Stimulated activated CD8-positive, alpha-beta memory T cell treated with anti-CD3 and anti-CD28 coated beads, Interleukin-4, amount 100 ng/mL, for 48 hours (primary cell): ENCODE measurements at places on chromosomes 11 and 22.

DNA sequence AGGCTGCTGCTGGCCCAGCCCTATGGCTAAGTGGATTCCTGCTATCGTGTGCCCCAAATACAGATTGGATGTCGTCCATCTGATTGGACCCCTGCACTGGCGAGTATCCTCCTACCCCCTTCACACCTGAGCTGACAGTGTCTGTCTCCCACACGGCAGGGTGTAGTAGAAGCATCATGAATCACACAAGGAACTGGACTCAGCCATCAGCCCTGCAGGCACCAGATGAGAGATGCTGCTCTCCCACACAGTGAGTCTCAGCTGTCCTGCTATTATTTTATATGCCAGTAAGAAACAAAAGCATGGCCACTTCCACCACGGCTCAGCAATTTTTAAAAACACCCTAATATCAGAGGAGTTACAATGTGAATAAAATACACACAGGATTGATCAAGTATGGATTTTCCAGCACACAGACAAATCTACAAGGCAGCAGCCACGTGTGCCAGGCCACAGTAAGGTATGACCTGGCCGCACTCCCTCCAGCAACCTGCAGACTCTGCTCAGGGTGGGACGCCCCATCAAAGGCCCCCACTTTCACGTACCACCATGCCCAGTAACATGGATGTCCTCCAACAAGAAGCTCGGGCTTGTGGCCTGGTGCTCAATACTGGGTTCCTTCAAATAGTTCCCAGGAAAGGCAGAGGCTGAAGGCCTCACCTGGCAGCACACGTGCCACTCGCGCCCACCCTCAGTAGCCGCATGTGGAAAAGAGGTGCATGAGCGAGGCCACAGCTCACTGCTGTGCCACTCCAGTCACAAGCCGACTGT, 16.4 kb upstream of the SLC25A1 start:
- no peak for DNase-seq

DNA sequence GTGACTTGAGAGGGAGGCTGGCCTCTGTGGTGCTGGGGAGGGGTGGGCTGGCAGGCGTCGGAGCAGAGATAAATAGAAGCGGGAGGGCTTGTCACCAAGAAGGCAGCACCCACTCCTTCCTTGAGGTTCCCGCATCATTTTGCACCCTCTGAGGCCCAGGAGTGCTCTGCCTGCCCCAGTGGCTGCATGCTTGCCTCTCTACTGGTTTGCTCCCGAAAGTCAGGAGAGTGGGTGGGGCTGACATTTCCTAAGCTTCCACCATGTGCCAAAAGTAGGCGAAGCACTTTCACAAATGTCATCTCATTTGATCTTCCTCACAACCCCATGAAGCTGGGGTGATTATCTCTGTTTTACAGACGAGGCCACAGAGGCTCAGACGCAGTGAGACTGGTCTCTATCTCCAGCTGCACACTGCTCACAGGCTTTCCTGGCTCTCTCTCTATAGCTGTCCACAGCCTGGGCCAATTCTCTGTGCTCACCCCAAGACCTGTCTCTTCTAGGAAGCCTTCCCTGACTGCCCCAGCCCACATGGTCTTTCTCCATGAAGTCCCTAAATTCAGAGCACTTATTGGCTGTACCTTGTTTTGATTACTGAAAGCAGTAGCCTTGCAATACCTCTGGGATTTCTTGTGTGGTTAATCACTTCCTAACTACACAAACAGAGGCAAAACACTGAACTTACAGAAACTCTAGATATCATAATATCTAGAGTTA, 2.6 kb upstream of the UCP3 start:
- DNase-seq: peak; percentile 77

- peak; percentile 71 for DNase-seq
Measured at GRCh38 chr11:45102810-45103621, 43.4 kb upstream of the PRDM11 start.

DNA sequence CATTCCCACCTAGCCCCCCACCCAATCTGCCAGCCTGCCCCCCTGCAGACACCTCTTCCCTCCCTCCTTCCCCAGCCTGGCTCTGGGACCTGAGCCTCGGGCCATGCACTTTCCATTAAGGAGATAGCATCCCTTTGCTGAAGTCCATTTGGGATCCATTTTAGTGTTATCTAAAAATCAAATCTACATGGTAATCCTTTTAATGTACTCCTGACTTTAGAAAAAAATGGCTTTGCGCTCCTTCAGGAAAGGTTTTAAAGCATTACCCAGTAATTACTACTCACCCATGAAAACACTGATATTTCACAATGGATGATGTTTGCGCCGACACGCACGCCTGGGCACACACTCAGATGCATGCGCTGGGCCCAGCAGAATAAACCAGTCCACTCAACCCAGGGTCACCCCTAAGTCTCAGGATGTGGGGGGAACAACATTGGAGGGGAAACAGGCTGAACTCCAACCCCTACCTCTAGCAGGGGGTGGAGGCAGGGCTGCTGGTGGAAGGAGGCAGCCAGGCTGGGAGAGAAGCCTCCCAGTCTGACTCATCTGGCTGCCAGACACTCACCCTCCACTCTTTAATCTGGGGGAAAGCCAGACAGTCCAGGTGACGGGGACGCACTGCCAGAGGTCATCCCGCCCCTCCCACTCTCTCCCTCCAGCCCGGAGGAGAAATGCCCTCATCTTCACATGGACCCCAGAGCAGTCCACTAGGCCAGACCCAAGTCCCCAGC, 29.8 kb downstream of the LMO1 start:
- DNase-seq: no peak

- no peak for DNase-seq
Measured at GRCh38 chr11:83456075-83456474, 169.9 kb upstream of the CCDC90B start.

GRCh38 chr11:46981436-46981835, 44.9 kb downstream of the CSTPP1 start:
- DNase-seq: no peak

DNA sequence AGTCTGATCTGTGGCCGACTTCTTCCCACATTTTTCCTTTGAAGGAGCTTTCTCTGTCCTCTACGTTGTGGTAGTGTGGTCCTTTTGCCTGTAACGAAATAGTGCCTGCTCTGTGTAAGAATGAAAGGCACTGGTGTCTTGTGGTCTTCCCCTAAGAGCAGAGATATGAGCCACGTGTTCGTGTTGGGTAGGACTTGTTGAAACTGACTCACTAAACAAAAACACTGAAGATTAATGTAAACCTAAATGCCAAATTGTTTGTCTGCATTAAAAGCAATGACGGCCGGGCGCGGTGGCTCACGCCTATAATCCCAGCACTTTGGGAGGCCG, 10.1 kb upstream of the RPS3 start:
- no peak for DNase-seq

DNA sequence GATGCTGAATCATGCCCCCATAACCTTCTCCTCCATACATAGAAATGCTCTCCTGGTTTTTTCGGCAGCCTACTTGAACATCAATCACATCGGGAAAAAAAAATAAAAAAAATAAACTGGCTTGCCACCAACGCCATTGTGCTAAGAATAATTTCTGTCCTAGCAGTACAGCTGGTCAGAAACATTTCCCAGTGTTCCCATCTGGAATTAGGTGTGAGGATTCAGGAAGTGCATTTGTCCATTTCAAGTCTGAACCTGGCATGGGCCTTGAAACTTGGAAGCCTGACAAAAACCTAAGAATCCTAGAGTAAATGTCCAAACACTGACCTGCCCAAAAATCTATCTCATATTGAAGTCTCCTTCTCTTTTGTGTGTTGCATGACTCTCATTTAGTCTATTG, 16.6 kb upstream of the NAV2 start:
- DNase-seq: no peak

GRCh38 chr11:120122924-120123683, 14.8 kb downstream of the TRIM29 start:
- no peak for DNase-seq

DNA sequence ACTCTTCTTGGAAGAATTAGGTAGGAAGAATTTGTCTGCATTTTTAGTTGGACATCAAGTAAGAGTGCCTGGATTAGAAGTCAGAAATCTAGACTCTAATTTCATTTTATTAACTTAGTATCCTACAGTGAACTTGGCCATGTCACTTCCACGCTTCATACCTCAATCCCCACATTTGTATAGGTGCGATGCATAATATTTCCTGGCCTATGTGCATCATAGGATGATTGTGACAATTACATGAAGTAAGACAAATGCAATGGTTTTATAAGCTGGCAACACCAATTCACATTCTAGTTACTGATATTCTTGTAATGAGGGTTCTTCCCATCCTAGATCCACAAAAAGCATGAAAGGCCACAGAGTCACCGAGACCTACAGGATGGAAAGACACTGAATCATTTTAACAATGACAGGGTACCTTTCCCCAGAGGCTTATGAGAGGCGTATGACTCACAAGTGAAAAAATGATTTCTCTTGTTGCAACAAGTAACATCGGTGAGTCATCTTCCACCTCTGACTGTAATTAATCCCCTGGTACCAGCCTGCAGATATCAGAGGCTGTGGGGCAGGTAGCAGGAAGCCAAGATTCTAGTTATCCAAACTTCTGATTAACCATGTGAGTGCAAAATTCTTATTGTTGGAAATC, 56.0 kb upstream of the OR5AK2 start:
- DNase-seq: no peak

- DNase-seq: no peak
Measured at GRCh38 chr11:24298146-24298545, 198.7 kb upstream of the LUZP2 start.

GRCh38 chr11:111555255-111555654, 14.7 kb downstream of the LAYN start:
- DNase-seq: no peak

- no peak for DNase-seq
Measured at GRCh38 chr11:46616551-46617133, 385 bp downstream of the HARBI1 start.

DNA sequence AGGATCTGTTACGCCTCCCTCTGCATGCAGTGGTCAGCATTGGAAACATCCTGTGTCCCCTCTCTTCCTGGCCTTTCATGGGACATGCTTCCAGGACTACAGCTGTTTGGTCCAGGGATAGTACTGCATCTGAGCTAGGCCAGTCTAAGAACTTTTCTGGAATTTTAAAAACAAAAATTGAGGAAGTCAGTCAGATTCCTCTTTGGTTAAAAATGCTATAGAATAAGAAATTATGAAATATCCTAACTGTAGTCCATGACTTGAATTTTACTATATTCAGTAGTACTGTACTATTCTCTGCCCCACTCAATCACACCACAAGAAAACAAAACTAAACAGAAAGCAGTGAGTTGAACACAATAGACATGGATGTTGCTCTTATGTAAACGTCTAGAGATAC, 201.0 kb upstream of the CADM1 start:
- no peak for DNase-seq
